ENCODE measurements at places on chromosomes 4 and X.

DNA sequence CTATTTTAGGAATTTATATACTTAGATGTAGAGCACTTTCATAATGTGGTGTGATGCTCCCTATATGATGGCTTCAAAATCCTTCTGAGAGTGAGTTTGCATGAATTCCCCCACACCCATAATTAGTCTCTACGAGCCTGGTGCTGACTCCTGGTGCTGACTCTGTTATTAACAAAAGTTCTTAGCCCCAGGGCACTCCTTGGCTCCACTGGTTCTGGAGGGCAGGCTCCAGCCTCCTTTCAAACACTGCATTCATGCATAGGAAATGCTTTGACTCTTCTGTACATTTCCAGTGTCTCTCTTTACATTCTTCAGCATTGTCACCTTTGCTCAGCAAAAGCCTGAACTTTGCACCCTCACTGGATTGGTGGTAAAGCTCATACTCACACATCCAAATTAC lies 64.0 kb downstream of the LNX1 start:
- no peak for DNase-seq

DNA sequence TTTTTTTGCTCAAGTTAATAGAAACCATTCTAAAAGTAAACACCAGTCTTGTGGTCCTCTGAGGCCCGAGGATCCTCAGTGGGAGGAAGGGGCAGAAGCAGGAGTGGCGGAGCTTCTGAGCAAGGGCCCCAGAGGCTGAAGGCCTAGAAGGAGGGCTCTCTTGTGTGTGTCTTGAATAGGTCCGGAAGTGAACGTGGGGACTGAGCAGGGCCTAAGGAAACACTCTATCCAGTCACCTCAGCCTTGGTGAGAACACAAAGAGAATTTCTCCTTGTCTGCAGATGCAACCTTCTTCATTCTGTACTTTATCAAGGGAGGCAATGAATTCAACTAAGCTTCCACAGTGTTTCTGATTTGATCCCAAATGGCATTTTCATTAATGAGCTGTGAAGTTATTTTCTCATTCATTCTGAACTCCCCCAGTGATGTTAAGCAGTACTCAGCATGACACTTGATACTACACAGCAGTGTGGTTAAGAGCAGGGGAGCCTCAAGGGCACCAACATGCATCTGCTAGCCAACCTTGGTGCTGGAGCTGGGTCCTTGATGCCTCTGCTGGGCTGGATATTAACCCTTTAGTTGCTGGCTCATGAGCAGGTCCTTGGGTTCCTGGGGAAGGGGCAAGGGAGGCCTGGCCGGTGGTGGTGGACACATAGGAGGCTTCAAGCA lies 64.7 kb downstream of the RBM47 start:
- DNase-seq, result no peak

GRCh38 chr4:16231570-16232245 lies 5.4 kb upstream of the TAPT1 start:
- no peak for DNase-seq

DNA sequence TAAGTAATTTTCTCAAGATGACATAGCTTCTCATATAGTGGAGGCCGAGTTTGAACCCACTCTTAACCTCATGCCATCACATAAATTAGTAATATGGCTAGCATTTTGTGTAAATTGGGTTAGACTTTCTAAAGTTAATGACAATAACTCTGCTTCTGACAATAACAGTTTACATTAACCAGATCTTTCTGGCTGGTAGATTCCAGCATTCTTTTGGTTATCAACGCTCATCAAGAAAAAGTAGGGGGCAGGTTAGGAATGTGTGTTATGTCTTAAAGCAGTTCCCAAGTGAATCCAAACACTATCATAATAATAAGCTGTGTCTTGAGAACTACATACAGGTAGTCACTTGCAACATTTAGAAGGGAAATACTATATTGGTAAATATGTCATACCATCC lies 162.5 kb downstream of the PRDM5 start:
- DNase-seq, result no peak

- DNase-seq, result no peak
Observed at GRCh38 chr4:187118166-187118565, 394.5 kb upstream of the FAT1 start.

- DNase-seq, result no peak
Observed at GRCh38 chr4:128025319-128025718, 35.8 kb upstream of the LARP1B start.

- DNase-seq, result peak; percentile 23
Observed at GRCh38 chrX:78104447-78105176, 564 bp downstream of the PGK1 start.

DNA sequence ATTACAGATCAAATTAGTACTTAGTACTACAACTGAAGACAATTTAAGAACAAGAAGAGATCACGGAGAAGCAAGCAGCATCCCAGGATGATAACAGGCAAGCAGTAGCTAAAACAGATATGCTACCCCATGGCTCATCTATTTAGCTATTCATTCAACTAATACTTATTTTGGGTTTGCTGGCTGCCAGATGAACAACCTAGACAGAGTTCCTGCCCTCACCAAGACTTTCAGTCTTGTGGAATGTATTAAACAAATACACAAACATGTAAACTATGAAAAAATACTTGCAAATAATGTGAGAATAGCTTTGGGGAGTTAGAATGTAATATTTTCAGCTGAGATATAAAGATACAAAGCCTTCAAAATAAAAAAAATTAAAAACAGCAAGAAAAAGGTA lies 2.4 kb upstream of the CORIN start:
- DNase-seq, result no peak

GRCh38 chr4:673349-674091 lies 556 bp downstream of the ATP5ME start:
- DNase-seq, result no peak

DNA sequence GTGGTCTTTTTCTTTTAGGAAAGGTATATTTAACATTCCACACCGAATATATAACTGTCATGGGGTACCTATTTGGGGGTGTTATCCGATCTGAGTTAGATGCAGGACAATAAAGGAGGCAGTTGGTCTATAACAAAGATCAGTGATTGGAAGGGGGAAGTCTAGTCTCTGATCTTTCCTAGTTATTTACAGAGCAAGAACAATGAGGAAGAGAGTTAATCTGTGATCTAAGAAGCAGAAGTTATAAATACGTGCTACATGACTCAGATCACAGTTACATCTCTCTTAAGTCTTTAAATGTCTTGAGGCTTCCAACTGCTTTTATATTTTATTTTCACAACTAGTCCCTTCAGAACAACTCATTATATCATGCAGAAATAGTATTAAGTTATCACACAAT lies 33.2 kb upstream of the ARMCX4 start:
- DNase-seq, result no peak

Measured in renal cortex interstitium (tissue), 15 donors.